HCEC 1CT (cell line): ENCODE measurements at places on chromosomes 11 and 22.

GRCh38 chr11:112611771-112612170 is 349.4 kb upstream of the NCAM1 start:
- DNase-seq = no peak

GRCh38 chr11:62256281-62256680 is 13.7 kb upstream of the SCGB2A2 start:
- peak; percentile 52 for DNase-seq

- DNase-seq = no peak
Measured at GRCh38 chr22:39215426-39216142, 29.2 kb downstream of the PDGFB start.

GRCh38 chr11:61162092-61162941 is 1.1 kb upstream of the VPS37C start:
- DNase-seq = peak; percentile 25

DNA sequence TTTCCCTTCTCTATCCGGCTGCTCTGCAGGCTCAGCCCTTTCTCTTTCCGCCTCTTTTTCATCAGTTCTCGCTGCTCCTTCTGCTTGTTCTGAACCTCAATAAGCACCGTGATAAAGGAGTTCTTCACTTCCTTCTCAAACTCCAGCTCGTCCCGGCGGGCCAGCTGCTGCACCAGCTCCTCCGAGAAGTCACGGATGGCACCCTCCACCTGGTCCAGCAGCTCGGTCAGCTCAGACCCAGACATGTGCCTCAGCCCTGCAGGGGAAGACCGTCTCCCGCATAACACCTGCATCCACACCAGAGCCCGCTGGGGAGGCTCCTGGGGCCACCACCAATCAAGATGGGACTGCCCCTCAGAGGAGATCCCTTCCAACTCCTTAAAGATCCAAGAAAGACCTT is 40.2 kb downstream of the FEZ1 start:
- no peak for DNase-seq

DNA sequence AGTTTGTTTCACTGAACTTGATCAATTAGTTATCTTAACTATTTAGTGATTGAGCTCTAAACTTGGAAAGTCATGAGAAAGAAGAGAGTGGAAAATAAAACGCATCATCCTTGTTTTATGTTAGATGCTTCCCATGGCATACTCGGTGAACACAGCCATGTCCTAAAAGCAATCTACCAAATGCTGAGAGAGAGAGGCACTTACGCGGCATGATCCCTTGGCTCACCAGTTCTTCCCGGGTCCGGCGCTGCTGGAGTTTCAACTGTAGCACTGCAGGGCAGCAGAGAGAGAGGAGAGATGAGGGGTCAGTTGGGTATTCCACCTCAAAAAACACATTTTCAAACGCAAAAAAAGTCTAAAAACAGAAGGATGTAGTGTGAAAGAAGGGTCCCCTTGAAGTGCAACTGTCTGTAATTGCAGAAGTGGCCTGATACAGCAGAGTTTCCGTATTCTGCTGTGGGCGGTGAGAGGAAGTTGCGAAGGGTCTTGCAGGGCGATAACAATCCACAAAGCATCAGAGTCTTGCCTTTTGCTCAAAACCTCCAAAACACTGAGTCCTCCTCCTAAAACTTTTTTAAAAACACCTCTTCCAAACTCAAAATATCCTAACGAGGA is 92.7 kb downstream of the SGSM3 start:
- DNase-seq = no peak

GRCh38 chr22:38614332-38615063 is 41.7 kb downstream of the FAM227A start:
- DNase-seq = no peak

DNA sequence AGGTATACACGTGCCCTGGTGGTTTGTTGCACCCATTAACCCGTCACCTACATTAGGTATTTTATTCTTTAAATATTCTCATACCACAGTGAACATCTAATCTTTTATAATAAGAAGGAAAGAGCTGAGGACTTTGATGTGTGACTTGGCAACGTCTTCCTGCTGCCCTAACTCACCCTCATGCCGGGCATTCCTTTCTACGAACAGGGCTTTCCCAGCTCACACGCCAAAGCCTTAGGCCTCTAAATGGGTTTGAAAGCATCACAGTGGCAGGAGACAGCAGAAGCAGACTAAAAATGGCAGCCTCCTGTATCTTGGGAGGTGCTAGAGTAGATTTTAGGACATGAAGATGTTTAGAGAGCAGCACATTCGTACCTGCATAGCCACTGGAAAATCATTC is 52.6 kb downstream of the CLTCL1 start:
- DNase-seq = no peak

DNA sequence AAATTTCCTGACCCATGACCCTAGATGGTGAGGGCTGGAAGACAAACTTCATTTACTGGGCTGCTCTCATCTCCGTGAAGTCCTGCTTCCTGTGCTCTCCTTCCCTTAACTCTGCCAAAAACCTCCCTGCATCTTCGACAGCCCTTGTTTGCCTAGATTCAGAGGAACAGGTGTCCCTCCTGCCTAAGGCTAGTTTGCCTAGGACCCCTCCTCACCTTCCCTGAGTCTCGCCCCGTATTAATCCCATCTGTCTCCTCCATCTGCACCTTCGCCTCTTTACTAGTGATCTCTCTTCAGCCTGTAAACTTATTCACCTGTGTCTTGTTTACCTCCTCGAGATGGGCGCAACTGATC is 33.1 kb downstream of the EIF3F start:
- DNase-seq = no peak

GRCh38 chr11:61491736-61492395 is 16.7 kb upstream of the LRRC10B start:
- no peak for DNase-seq

DNA sequence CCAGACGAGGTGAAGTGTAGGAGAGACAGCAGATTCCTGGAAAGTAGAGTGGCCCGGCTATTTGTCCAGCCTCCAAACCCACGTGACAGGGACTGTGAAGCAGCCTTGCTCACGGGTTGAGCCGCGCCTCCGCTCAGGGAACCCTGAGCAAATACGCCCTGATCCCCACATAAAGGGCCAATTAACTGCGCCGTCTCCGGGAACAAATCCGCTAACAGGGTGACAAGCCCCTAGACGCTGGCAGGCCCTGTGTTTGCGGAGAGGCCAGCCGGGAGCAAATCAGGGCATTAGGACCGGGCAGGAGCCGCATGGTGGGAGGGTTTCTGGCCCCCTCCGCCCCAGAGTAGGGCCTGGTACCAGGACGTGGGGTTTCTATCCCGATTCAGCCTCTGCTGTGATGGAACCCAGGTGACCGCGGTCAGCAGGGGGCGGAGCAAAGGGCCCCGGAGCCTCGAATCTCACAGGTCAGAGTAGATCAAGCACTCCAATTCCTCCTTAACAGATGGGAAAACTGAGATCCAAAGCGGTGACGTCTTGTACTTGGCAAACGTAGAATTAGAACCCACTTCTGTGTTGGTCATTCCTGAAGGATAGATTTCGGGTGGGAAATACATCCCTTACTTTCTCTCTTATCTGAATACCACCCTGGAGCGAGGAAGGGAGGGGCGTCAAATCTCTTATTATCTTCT is 2.0 kb upstream of the ROBO3 start:
- peak; percentile 54 for DNase-seq

- DNase-seq = no peak
Measured at GRCh38 chr11:78510025-78510596, 64.6 kb downstream of the NARS2 start.

DNA sequence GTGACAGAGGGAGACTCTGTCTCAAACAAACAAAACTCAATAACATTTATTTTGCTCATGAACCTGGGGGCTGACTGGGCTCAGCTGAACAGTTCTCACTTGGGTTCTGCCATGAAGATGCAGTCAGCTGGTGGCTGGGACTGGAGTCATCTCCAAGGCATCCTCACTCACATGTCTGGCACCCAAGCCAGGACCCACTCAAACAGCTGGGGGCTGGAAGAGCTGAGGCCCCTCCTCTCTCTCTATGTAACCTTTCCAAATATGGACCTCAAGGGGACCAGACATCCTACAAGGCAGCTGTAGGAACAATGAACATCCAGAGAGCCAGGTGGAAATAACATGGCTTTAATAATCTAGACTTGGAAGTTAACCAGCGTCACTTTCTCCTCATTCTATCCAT is 16.8 kb downstream of the HSPA8 start:
- DNase-seq = no peak

DNA sequence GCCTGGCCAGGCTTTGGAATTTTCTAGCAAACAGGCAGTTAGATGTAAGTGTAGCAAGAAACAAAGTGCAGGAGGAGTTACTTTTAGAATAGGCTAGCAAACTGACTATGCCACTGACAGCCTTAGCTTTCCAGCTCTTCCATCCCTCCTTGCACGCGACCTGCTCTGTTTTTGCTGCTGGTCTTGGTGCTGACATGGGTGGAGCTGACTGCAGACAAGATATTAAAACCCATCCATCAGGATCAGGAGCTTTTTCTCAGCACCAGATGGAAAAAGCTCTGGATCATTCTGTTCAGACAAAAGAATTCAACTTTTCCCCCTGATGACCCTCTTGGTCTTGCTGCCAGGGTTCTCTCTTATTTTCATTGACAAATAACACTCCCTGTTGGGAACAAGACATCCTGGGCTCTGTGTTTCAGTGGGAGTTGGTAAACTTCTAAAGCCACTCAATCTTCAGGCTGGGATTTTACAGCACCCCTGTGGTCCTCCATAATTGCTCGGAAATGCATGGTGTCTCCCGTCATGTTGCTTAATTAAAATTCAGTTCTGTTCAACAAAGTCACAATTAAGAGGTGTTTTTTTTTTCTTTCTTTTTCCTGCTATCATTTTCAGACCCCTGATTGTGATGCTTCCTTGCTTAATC is 240.0 kb upstream of the LARGE1 start:
- DNase-seq = no peak

GRCh38 chr22:45290410-45290936 is 5.7 kb downstream of the UPK3A start:
- peak; percentile 44 for DNase-seq

- DNase-seq = no peak
Measured at GRCh38 chr11:67111261-67111660, 7.8 kb upstream of the KDM2A start.

DNA sequence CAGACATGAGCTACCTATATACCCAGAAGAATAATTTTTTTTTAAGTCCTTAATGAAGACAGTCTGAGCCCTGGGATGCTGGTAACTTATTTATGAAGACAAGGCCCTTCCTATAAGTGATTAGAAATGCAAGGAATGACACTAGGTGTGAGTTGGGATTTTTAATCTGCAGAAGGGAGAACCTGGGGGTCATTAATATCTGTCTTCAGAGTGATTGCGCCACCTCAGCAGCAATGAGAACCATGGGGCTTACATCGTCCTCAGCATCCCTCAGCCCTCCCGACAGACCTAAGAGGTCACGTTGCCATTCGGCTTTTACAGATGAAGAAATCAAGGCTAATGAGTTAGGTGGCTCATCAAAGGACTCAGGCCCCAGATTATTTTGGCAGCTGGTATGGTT is 55.6 kb downstream of the MCM5 start:
- no peak for DNase-seq

DNA sequence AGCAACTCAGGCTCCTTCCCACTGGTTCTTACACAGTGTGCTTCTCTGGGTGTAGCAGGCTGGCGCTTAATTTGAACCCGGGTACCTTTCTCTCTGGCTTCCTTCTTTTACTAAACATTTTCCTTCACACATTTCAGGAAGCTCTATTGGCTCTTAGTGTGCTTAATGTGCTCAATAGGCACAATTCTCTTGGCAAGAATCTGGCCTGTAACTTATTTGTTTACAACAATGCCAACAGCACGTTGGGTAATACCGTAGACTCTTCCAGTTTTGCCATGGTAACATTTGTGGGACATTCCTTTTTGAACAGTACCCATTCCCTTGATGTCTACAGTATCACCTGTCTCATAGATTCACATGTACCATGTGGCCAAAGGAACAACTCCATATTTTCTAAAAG is 47.8 kb downstream of the AAMDC start:
- no peak for DNase-seq

- no peak for DNase-seq
Measured at GRCh38 chr11:125922156-125922555, 17.8 kb downstream of the DDX25 start.

GRCh38 chr11:87712802-87713202 is 462.4 kb downstream of the RAB38 start:
- no peak for DNase-seq

GRCh38 chr11:62705413-62705812 is 1.8 kb downstream of the BSCL2 start:
- DNase-seq = no peak

- DNase-seq = no peak
Measured at GRCh38 chr22:25630447-25630846, 66.0 kb downstream of the GRK3 start.

- DNase-seq = peak; percentile 94
Measured at GRCh38 chr11:6693342-6694228, 10.4 kb upstream of the MRPL17 start.

GRCh38 chr11:63274776-63275175 is 31.4 kb upstream of the SLC22A25 start:
- DNase-seq = no peak

DNA sequence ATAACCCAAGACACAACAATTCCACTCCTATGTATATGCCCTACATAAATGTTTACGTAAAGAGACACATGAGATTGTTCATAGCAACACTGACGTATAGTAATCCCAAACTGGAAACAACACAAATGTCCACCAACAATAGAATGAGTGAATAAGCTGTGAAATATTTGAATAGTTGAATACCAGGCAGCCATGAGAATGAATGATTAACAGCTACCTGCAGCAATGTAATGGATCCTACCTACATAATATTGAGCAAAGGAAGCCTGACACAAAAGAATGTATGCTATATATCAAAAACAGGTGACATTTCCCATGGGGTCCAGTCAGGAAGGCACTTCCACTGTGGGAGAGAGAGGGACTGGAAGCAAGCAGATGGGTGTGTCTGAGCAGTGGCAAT is 92.8 kb upstream of the LINC01488 start:
- no peak for DNase-seq

DNA sequence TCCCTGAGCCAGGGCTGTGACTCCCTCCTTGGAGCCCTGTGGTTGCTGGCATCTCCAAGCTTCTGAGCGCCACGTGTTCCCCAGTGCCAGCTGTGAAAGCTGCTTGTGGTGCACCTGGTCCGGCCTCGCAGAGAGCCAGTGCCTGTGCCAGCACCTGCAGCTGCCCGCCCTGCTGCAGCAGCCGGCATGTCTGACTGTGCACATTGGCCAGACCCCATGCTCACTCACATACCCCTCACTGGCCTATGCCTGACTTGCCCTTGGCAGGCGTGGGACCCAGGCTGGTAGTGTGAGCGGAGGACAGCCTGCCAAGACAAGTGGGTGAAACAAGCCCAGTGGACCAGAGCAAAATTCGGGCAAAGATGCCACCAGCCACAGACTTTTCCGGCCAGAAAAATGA is 9.8 kb downstream of the MRPL48 start:
- no peak for DNase-seq
